Fibroblast of pulmonary artery (primary cell): ENCODE measurements at places on chromosomes 4 and X.

- DNase-seq, result peak; percentile 77
Measured at GRCh38 chr4:182916483-182917181, 554 bp downstream of the DCTD start.

DNA sequence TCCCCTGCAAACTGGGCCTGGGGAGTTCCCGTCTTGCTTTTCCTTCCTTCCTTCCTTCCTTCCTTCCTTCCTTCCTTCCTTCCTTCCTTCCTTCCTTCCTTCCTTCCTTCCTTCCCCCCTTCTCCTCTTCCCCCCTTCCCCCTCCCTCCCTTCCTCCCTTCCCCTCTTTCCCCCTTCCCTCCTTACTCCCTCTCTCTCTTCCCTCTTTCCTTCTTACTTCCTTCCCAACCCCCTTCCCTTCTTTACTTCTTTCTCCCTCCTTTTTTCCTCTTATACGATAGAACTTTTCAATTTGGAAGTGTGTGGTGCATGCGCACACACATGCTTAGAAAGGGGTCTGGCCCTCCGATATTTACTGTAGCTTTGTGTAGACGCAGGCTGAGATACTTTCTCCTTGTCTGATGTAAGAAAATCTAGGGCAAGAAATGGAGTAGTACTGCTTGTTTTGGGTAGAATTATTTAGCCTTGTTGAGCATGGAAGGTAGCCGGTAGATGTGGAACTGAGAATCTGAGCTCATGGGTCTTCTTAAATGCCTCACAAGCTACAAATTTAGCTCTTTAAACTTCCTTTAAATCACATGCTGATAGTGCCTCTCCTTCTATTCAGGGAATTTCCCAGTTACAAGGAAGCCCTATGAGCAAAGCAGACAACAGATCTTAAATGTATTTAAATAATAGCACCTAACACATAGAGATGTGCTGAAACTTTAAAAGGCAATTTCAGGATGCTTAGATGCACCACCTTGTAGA is 189.6 kb downstream of the GPAT3 start:
- no peak for DNase-seq

DNA sequence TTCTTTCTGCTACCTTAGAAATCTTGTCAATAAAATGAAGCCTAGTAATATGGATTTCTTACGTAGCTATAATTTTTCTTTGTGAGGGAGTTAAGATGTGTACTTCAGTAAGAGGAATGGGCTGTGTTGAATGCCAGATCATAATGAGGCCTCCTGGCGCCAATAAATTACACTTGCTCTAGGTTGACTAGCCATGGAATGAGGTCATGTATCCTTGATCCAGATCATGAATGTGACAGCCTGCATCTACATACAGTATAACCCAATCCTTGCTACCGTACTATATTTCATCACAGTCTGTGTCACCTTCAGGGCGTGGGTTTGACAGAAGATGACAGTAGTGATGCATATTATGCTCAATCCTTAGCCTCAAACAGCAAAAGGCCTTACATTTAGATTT is 36.2 kb downstream of the NHS start:
- DNase-seq, result no peak

DNA sequence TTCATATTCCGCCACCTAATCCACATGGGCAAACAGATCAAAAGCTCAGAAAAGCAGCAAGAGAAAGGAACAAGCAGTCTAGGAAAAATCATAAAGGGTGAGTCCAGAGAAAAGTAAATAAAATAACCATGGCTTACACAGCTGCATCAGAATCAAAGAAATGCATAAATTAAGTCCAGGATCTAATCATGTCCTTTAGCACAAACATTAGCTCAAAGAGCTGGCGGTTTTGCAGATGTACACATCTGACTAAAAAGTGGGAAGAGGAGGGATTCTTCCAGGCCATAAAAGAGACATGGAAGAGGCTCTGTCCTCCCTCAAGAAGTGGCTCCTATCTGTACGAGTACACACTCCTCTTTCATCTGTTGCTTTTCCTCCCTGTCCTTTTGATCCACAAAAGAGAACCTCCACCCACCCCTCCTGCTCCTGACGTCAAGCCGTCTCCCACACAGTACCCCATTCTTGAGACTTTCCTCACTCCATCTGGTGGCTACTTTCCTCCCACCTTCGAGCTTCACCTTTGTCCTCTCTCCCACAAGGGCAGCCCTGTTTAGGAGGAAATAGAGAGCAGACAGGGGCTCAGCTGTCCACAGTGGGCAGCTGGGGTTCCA is 92.5 kb downstream of the RASL11B start:
- DNase-seq, result no peak

- no peak for DNase-seq
Measured at GRCh38 chr4:52687696-52688095, 28.6 kb upstream of the USP46 start.

DNA sequence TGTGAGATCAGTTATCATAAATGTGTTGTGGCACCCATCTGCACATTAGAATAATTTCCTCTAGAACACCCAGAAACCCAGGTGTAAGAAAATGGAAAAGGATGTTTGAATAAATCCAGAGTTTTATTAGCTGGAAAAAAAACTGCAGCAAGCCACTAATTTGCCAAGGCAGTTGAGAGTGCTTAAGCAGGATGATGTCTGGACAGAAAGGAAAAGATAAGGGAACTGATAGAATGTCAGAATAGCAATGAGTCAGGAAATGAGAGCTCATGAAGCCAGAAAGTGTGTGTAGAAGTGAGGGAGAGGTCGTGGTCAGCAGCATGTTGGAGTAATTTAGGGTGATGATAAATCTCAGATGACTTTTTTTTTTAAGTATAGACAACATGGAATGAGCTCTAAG is 15.2 kb upstream of the NEUROG2 start:
- DNase-seq, result no peak

DNA sequence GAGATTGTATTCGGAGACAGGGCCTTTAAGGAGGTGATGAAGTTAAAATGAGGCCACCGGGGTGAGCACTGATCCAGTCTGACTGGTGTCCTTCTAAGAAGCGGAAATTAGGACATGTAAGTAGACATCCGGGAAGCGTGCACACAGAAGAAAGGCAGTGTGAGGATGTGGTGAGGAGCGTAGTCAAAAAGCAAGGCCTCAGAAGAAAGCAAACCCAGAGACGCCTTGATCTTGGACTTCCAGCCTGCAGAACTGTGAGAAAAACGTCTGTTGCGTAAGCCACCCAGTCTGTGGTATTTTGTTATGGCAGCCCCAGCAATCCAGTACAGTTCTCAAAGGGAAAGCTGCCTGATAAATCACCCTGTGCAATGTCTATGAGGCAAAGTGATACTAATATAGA is 153.5 kb downstream of the KCNIP4 start:
- peak; percentile 61 for DNase-seq

GRCh38 chr4:121594796-121595526 is 101.8 kb downstream of the ANXA5 start:
- DNase-seq, result peak; percentile 93

- no peak for DNase-seq
Measured at GRCh38 chr4:110770353-110770752, 147.5 kb upstream of the PITX2 start.

DNA sequence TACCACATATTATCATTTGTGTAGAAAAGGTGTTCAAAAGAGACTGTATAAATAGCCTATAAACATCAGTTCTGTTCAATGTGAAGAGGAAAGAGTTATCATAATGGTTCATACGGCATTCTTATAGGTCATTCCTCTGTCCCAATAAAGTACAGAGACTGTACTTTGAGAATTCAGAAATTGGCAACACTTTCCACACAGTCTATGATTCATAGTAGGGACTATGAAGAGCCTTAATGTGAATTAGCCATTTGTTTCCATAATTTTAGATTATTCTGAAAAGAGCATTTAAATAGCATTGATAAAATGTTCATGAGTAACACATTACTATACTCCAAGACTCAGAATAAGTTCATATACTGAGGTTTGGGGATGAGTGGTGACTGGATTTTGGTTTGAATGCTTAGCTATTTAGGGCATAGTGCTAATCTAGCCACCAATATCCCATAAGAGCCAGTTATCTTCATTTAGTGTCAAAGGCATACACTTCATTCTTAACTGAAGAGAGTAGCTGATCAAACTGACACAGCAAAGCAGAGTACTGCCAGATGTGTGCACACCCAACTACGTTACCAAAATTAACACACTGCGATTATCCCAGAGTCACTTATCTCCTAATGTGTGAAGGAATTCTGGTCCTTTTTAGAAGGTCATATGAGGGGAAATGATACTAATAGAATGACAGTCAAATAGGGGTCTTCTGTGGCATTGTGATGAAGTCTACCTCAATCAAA is 10.2 kb downstream of the ANK2 start:
- no peak for DNase-seq

DNA sequence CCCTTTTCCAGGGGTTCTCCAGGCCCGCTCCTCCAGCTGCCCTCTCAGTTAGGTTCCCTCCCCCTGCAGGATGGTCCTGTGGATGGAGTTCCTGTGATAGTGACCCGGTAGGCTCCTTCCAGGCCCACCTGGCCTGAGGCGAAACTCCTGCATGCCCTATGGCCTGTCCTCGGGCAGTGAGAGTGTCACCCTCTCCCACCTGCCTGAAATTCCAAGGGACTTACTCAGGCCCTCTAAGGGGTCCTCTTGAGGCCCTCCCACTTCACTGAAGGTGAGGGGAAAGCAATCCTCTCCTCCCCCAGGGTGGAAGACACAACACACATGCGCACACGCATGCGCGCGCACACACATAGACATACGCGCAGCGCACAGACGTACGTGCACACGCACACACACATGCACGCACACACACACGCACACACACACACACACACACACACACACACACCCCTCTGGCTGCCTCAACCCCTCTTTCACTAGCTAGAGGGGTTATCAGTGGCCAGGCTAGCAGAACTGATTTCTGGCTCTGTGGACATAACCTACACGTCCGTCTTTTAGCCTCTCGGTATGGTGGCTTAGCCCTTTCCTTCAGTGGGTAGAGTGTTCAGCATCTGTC is 215.9 kb downstream of the CBR4 start:
- no peak for DNase-seq
